ENCODE measurements at places on chromosomes 2 and 18.

- DNase-seq: no peak
Measured at GRCh38 chr2:120221616-120222015, 1.6 kb downstream of the TMEM185B start.

DNA sequence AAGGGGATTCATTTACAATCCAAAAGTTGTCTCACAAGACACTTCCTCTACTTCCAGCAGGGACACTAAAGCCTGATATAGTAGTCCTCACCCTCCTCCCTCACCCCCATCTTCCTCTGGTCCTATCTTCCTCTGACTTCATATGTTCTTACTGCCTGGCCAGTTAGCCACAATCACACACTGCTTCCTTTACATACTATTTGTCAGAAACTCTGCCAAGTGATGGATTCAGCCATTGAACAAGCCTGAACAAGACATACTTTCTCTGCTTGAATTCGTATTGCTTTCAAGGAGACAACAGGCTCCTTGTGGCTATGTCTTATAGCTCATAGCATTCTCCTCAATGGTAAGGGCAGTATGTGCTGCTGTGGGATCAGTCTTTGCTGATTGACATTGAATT, 672.2 kb downstream of the BCL11A start:
- no peak for DNase-seq

DNA sequence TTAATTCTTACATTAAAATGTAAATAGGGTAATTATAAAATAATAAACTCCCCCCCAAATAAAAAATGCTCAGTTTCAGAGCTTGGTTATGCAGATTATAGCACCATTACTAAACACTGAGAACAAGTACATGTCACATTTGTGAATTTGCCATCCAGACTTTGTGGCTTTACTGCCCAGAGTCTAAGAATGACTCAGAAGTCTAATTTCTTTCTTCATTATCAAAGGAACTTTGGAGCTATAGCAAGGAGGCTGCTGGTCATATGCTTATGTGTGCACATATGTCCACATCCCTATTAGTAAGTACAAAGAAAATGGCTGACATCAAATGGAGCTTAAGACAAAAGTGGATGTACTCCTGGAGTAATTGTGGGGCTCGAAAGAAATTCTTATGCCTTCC, 248.5 kb upstream of the SESTD1 start:
- DNase-seq: no peak

DNA sequence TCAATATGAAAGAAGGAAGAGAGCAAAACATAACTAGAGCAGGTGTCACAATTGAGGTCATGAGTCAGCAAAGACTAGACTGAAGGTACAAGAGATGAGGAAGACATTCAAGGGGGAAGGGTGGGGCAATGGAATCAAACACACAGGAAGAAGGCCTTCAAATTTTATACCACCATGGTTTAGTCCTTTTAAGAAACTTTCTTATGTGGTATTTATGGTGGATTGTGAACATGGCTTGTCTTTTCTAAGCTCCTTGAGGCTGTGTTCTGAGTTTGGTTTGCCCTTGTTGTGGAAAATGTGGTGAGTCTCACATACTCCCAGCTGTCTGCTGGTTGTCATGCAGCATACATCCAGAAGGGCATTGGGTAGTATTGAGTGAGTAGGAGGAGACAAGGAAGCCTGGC, 62.1 kb downstream of the NABP1 start:
- DNase-seq: no peak

DNA sequence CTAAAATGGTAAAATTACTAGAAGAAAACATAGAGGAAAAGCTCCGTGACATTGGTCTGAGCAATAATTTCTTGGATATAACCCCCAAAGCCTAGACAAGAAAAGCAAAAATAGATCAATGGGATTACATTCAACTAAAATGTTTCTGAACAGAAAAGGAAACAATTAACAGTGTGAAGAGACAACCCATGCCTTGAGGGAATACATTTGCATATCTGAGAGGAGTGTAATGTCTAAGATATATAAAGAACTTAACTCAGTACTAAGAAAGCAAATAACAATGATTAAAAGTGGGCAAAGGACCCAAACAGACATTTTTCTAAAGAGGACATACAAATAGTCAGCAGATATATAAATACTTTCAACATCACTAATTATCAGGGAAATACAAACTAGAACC, 206.2 kb downstream of the VAPA start:
- DNase-seq: no peak

DNA sequence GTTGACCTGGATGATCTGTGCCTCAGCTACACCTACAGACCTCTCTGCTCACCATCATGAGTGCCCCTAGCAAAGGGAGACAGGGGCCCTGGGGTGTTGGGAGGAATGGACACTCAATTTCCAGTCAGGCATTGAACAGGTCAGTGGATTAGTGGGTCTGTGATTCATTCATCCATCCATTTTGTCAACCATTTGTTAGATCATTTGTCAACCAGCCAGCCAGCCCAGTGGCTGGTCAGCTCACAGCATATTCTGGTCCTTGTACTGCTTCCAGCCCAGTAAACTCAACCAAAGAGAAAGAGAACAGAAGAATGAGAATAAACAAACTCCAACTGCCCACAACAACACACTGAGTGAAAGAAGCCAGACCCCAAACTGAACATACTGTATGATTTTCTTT, 4.6 kb upstream of the KLF11 start:
- no peak for DNase-seq

Measured in WTC11 (cell line).